HFF-Myc (cell line): ENCODE measurements at places on chromosomes 12 and 14.

GRCh38 chr14:51929910-51930682 is 59.2 kb upstream of the RTRAF start:
- no peak for DNase-seq

DNA sequence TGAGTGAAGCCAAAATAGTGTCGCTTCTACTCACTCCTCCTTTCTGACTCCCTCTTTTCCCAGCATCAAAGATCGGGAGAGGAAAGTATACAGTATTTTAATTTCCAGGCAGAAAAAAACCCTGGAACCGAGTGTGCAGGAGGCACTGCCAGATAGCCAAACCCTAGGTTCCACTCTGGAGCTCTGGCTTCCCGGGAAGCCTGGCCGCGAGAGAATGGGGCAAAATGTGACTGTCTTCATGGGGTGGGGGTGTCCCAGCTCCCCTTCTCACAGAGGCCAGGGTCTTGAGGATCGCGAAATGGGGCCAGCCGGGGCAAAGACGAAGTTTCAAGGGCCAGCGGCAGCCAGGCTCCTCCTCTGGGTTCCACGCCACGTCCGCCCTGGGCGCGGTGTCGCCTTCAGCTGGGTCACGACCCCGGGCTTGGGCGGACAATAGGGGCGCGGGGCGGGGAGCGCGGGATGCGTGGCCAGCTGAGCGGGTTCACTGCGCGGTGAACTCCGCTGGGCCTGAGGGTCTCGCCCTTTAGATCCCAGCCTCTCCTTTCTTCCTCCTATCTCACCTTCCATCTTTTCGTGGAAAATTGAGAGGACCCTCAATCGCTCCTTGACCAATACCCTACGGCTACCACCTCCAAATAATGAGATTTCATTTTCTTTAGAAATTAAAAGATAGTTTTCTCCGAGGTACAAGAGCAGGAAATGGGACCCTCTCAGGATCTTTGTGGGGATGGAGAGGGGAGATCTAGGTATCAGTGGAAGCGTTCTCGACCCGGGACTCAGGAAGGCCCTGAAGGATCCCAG is 6.7 kb downstream of the HOXC4 start:
- no peak for DNase-seq

GRCh38 chr12:117444781-117445180 is 83.4 kb upstream of the NOS1 start:
- DNase-seq = no peak

GRCh38 chr12:100919116-100919515 is 124.5 kb downstream of the ANO4 start:
- DNase-seq = no peak

GRCh38 chr14:68783408-68784225 is 9.2 kb downstream of the ZFP36L1 start:
- no peak for DNase-seq

GRCh38 chr12:119683413-119683812 is 15.5 kb downstream of the PRKAB1 start:
- no peak for DNase-seq

- DNase-seq = no peak
Measured at GRCh38 chr12:80120994-80121393, 21.7 kb downstream of the OTOGL start.

- DNase-seq = no peak
Measured at GRCh38 chr12:76270657-76271358, 77.4 kb downstream of the BBS10 start.

DNA sequence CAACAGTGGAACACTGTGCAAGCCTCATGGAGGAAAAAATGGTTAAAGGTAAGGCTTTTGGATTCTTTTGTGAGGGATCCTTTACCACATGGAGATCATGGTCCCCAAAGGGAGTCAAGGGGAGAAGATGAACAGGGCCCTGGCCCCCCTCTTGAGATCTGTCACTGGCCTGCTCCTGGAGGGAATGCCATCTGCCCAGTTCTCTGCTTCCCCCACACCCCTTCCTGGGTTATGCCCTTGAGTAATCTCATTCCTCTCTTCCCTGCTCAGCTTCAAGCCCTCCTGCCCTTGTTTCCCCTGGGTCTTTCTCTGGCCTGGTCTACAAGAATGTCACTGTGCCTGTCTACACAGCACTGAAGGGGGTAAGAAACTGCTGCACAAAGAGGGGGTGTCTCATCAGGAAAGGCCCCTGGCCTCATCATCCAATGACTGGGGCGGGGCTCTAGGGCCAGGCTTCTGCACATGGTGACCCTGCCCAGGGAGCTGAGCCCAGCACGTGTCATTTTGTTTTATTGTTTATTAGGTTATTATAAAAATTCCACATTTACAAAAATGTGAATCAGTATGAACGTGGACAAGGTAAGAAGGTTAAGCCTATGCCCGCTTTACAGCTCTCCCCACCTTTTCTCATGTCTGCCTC is 30.3 kb downstream of the PIGH start:
- DNase-seq = no peak

- DNase-seq = no peak
Measured at GRCh38 chr14:41607304-41607775, 664 bp downstream of the LRFN5 start.

DNA sequence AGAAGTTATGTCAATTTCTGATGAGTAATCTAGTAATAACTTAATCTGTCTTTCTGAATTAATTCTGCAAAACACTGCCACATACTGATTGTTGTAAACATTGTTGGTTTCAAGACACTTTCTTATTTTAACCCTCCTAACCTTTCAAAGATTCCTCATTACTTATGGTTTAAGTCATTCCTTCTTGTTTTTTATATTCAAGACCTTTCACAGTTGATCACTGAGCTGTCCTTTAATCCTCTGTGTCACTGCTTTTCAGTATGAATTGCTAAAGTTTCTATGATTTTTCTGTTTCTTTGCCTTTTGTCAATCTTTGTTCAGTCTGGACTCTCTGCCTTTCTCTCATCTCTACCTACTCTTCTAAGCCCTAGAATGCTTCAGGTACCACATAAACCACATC is 164.7 kb downstream of the RAD51B start:
- no peak for DNase-seq

DNA sequence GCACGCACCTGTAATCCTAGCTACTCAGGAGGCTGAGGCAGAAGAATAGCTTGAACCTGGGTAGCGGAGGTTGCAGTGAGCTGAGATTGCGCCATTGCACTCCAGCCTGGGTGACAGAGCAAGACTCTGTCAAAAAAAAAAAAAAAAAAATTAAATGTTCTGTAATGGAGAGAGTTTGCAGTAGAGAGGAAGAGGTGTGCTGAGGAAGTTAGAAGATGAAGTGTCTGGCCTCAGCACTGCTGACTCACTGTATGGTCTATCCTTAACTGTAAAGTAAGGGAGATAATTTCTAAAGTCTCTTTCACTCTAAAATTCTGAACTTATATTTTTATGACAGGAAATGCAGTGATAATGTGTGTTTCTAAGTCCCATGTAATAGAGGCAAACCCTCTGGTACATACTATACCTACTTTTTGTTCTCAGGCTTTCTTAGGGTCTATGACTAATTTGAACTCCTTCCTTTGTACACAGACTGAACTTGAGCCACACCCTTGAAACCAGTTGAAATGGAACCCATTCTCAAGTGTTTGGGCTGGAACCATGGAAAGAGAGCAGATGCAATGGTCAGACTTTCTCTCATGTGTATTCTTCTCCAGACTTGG is 278.1 kb upstream of the FAR2 start:
- DNase-seq = no peak
